Hair follicular keratinocyte (primary cell): ENCODE measurements at places on chromosomes 11 and 22. TPM values are rescaled to one million over a fixed set of nuclear protein-coding genes. Genes with fewer than 3 reads are reported as not detected.

Gene TMPRSS6
- total RNA-seq, result not detected in 2 replicates

Gene ROBO4
- 5.8 and 6.8 TPM in 2 replicates for total RNA-seq

Gene OR5B21
- not detected in 2 replicates for total RNA-seq

Gene UBQLN3
- not detected in 2 replicates for total RNA-seq

Gene GGTLC2
- total RNA-seq, result not detected in 2 replicates

Gene IRAG1
- total RNA-seq, result under 0.01 and 0.11 TPM in 2 replicates

Gene CHRM1
- total RNA-seq, result not detected in 2 replicates

Gene MMP3
- 0.78 and 5.9 TPM in 2 replicates for total RNA-seq
